CD4-positive, alpha-beta T cell treated with Interferon alpha-2 for 1 hour (primary cell): ENCODE measurements at places on chromosomes 16 and 17.

GRCh38 chr17:81173762-81174155 is 7.7 kb upstream of the AATK start:
- DNase-seq = no peak

GRCh38 chr16:80569440-80570105 is 28.8 kb downstream of the DYNLRB2 start:
- peak; percentile 11 for DNase-seq

DNA sequence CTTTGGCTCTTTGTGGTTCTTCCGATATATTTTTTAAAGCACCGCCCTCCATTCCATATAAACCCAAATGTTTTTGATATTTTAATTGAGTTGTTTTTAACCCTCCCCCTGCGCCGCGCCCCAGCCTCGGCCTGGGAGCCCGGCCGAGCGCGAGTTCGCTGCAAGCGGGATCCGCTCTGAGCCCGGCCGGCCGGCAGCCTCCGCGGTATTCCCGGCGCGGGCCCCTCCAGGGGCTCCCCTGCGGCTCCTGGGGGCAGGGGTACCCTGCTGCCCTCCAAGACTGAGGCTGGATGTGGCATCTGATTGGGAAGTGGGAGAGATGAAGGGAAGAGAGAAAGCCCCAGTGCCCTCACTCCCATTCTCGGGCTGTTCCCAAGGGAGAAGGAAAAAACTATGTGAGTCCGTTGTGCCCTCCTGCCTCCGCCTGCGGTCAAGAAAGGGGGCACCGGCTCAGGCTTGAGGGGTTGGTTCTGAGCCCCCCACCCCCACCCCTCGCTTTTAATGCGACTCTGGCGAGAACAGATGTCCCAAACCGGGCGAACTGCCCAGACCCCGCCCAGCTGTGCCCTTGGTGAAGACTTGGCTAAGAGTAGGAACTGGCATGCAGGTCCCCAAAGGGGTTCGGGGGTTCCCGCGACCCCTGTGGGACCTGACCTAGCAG is 8.6 kb downstream of the NEUROD2 start:
- no peak for DNase-seq

DNA sequence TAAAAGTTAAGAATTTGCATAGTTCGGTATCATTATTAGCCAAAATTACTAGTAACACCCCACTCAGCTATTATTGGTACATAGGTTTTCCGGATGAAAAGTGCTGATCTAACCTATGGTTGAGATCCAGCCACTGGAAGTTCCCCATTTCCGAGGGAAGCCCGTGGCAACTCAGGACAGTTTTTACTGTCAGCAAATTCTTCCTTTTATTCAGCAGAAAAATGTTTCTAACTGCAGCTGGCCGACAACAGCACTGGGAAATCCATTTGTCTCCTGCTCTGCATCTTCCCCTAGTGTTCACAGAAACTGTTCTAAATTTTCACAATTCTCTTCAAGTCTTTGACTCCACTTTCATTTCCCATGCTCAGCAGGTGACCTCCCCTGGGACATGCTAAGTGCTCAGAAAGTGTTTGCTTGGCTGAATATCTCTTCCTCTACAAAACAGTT is 15.5 kb upstream of the MMD start:
- peak; percentile 55 for DNase-seq

DNA sequence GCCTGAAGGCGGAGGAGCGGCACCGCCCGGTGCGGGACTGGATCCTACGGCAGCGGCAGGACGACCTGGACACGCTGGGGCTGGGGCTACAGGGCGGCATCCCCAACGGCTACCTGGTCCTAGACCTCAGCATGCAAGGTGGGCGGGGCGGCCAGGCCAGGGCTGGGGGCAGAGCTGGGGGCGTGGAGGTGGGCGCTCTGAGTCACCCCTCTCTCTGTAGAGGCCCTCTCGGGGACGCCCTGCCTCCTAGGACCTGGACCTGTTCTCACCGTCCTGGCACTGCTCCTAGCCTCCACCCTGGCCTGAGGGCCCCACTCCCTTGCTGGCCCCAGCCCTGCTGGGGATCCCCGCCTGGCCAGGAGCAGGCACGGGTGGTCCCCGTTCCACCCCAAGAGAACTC is 7.9 kb downstream of the MSLN start:
- DNase-seq = no peak

GRCh38 chr16:1861730-1862129 is 10.2 kb downstream of the MEIOB start:
- no peak for DNase-seq

DNA sequence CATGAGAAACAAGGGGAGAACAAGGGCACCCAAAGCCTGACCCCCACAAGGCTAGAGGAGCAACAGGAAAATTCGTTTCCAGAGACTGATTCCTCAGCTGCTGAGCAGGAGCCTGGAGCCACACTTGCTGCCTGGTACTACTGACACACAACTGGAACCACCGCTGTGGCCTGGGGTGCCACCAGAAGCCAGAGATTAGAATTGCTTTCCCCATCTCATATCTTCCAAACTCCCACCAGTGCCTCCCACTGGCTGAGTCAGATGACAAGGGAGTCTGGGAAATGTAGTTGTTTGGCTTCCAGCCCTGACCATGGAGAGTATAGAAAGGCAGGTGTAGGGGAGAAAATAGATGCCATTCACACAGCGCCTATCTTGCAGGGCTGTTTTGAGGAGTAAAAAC is 4.1 kb upstream of the TMEM11 start:
- no peak for DNase-seq

DNA sequence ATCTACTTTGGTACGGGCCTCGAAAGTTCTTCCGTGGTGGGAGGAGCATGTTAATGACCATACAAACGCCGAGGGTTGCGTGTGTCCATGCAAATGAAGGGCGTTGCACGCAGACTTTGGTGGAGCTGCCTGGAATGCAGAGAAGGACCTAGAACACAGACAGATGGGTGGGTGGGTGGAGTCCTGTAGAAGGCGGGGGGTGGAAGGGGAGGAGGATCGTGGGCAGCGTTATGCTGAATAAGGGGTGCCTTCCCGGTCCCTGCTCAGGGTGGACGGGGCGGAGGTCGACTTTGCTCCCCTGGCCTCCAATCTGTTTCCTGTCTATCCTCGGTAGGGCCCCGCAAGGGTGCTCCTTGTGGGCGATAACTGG is 795 bp upstream of the PAQR4 start:
- DNase-seq = no peak

DNA sequence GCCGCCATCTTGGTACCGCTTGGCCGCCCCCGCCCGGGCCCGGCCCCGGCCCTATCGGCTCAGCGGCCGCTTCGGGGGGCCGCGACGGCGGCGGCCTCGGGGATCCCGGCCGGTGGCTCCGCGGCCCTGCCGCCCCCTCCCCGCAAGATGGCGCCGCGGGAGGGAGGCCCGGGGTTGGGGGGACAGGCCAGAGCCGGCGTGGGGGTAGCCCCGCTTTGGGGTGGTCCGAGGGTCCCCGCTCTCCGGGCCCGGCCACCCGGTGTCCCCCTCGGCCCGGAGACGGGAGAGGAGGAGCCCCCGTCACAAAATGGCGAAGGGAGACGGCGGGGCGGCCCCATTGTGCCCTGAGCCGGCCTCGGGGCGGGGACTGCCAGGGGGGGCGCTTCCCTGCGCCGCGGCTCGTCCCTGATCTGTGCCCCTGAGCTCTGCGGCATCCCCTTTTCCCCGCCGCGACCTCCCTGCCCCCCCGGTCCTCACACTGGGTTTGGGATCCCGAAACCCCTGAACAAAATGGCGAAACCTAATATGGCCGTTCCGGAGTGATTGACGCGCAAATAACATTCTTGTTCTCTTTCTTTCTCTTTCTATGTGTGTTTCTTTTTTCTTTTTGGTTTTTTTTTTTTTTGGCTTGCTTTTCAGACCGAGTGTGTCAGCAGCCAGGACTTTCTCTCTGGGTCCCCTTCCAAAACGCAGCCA is 986 bp downstream of the HAPSTR1 start:
- peak; percentile 23 for DNase-seq

DNA sequence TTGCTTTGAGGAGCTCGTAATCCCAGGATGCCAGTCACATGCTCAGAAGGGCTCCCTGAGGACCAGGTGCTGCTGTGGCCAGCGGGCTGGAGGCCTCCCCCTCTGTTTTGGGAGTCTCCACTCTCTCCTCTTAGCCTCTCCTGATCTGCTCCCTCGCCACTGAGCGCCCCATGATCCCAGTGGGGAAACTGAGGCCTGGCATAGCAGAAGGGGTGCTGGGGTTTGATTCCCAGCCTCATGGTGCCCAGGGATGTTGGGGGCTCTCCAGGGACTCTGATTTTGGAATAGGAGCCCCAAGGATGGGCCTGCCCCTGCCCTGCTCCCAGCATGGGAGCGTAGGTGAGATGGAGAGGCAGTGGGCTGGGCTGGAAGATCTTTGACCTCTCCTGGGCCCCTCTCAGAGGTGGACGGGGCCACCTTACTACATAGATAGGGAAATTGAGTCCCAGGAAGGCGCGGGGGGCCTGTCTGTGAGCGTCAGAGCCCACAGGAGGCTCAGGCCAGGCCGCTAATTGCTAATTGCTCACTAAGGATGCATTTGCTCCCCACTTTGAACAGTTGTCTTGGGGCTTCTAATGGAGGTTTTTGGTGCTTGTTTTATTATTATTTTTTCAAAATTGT is 525 bp upstream of the ADCY7 start:
- DNase-seq = no peak

DNA sequence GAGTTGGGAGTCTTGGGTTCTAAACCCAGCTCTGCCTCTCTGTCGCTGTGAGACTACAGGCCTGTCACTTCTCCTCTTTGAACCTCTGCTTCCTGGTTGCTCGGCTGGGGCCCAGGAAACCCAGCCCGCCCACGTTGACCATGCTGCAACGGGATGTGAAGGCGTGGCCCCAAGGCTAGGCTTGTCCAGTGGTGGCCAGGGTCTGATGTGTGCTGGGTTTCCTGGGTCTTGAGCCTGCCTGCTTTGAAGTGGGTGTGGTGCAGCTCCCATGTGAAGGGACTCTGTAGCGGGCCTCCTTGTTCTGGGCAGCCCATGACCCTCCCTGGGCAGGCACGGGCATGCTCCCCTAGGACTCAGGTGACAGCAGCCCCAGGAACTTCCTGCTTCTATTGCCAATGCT is 82.3 kb downstream of the SDR42E1 start:
- DNase-seq = no peak

GRCh38 chr17:40522961-40523310 is 21.5 kb upstream of the TNS4 start:
- no peak for DNase-seq

GRCh38 chr17:81710514-81711308 is 1.4 kb upstream of the SLC25A10 start:
- no peak for DNase-seq
